ENCODE measurements at places on chromosomes 13 and 19. TPM values are rescaled to one million over a fixed set of nuclear protein-coding genes. Genes with fewer than 3 reads are reported as not detected.

The CYP2B6 gene
- 0.13 TPM for total RNA-seq

The ZNF536 gene
- total RNA-seq = 0.21 TPM

The ZNF285 gene
- 5.1 TPM for total RNA-seq

The VAV1 gene
- 0.50 TPM for total RNA-seq

The PDX1 gene
- not detected for total RNA-seq

The RANBP3 gene
- total RNA-seq = 76.1 TPM

The FFAR2 gene
- not detected for total RNA-seq

The ZNF358 gene
- 76.1 TPM for total RNA-seq

The INSR gene
- total RNA-seq = 15.5 TPM

The CEACAM16 gene
- total RNA-seq = not detected

The FAM216B gene
- total RNA-seq = not detected

The SLITRK6 gene
- not detected for total RNA-seq

The OVOL3 gene
- total RNA-seq = not detected

The NPHS1 gene
- total RNA-seq = 0.68 TPM

The DCT gene
- total RNA-seq = not detected

The KLK10 gene
- total RNA-seq = 6.7 TPM

The TLE2 gene
- total RNA-seq = 9.4 TPM

The C3 gene
- 58.5 TPM for total RNA-seq
